ENCODE measurements at places on chromosomes 3 and 15.

- DNase-seq = no peak
Measured at GRCh38 chr3:152737021-152737908, 97.7 kb upstream of the P2RY1 start.

- no peak for DNase-seq
Measured at GRCh38 chr3:13002398-13003124, 70.7 kb downstream of the IQSEC1 start.

- no peak for DNase-seq
Measured at GRCh38 chr3:102979682-102980354, 545.0 kb downstream of the ZPLD1 start.

DNA sequence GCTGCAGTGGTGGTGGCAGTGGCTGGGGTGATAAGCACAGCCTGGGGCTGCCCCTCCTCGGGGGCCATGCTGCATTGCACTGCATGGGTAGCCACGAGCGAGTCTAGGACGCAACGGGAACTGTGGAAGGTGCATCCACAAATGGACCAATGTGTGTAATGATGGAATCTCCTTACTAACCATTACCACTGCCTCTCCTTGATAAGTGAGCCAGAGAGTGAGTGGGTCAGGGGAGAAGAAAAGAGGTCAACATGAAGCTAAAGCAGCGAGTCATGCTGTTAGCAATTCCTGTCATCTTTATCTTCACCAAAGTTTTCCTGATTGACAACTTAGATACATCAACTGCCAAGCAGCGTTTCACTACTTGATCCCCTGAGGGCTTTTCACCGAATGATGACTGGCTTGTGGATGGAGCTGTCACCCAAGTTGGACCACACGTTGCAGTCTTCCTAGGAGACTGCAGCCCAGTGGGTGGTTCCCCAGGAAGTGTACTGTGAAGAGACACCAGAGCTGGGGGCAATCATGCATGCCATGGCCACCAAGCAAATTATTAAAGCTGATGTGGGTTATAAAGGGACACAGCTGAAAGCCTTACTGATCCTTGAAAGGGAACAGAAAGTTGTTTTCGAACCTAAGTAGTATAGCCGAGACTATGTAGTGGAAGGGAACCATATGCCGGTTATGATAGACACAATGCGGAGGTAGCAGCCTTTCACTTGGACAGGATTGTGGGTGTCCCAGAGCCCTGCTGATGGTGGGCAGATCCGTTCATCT, 20.6 kb downstream of the SAMD7 start:
- DNase-seq = no peak

- DNase-seq = no peak
Measured at GRCh38 chr3:174186377-174186989, 672.7 kb upstream of the NAALADL2 start.

DNA sequence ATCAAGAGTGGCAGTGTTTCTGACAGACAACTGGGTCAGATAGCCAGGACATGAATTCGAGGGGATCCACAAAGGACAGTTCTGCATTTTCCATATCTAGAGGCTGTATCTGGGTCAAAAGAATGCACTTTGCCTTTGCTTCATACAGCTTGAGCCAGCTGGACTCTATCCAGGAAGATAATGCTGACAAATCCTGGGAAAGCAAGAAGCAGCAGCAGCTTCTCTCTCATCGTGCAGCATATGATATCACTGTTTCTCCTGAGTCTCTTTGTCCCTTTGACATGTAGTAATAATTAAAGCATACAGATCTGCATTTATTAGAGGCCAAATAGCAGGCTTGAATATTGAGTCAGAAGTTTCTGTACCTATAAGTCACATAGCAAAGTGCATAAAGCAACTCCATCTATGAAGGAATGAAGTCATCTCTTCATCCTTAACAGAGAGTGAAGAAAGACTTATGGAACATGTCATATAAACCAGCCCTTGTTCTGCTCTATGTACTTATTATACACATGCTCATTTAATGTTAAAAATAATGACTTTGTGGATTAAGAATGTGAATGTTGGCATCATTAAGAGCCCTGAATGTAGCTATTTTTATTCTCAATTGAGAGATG, 236.8 kb upstream of the GBE1 start:
- DNase-seq = no peak
